ENCODE measurements at places on chromosomes 6 and 20.

GRCh38 chr6:87684895-87685654, 17.0 kb downstream of the AKIRIN2 start:
- DNase-seq, result no peak

DNA sequence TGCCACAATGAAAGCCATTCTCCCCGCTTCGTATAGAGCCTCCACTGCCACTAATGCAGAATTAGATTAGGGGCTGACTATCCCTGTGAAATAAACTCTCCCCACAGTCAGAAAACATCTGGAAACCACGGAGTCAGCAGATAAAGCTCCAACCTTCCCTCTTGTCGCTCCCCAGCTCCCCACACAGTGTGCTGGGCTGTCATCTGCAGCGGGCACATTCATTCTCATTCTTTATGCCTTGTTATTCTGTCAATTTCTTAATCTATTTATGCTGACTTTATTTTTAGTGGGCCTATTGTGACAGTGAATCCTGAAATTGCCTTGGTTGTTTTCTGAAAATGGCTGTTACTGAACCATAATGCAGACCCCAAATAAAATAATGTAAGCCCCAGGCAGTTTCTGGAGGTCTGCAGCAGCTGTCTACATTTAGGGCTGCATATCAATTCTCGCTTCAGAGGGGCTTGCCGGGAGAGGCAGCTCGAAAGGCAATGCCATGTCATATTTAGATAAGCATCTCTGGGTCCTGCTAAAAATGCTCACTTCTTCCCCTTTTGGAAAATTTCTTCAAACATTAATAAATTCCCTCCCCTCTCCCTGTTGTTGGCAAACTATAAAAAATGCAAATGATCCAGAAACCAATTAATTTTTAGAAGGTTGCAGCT, 71.6 kb downstream of the TMEM242 start:
- no peak for DNase-seq

DNA sequence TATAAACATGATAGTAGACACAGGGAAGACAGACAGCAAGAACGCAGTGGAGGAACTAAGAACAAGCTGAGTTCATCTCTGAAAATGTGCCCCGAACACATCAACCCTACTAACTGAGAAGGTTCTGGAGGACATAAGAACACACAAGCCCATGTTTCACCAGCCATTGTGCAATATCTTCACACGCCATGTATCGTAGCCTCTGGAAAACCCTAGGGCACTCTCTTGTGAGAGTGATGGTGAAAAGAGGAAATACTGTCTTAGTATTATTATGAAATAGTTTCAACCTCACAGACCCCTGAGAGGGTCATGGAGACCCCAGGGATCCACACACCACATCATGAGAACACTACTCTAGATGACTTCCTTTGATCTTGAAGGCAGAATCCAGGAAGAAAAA, 26.1 kb upstream of the FOXF2 start:
- DNase-seq, result no peak

DNA sequence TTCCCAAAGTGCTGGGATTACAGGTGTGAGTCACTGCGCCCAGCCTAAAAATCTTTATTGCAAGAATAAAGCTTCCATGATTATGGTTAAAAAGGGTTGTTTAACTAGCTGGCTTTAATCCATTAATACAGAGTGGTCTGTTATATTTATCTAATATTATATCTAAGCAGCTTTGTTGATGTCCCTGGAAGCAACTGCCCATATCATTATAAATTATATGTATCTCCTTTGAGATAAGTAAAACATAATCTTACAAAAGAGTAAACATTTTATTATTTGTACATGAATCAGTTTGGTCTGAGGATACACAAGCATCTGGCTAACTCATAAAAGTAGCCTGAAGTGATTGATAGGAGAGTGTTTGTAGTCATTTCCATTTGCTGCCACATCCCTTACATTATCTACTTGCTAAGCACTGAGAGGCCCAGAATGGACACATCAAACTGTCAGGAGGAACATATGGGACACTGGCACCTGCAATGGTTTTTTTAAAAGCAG, 46.9 kb downstream of the TRAF3IP2 start:
- DNase-seq, result no peak

- no peak for DNase-seq
Observed at GRCh38 chr6:163543321-163543720, 128.8 kb downstream of the QKI start.

GRCh38 chr6:27260836-27261375, 13.4 kb downstream of the PRSS16 start:
- DNase-seq, result no peak

- DNase-seq, result no peak
Observed at GRCh38 chr6:39102071-39102820, 12.7 kb downstream of the SAYSD1 start.

- no peak for DNase-seq
Observed at GRCh38 chr6:158751921-158752320, 67.2 kb downstream of the EZR start.

DNA sequence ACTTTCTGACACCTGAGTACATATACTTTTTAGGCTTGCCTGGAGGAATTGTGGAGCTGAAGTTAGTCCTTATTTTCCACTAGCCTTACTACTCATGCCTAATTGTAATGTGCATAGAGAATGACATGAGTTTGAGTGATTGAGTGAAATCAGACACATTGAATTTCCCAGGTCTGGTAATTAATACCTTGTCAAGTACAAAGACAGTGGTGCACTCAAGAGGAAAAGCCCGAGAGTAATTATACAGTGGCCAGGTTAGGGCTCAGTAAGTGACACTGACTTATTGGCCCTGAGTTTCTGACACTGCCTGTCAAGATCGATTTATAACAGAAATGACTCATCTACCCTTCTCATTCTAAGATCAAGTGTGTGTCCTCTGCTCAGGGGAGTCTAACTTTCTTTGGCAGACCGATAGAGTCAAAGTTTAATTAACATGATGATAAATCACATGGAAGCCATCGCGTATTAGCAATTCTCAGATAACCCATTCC, 288.3 kb downstream of the TPBG start:
- no peak for DNase-seq

DNA sequence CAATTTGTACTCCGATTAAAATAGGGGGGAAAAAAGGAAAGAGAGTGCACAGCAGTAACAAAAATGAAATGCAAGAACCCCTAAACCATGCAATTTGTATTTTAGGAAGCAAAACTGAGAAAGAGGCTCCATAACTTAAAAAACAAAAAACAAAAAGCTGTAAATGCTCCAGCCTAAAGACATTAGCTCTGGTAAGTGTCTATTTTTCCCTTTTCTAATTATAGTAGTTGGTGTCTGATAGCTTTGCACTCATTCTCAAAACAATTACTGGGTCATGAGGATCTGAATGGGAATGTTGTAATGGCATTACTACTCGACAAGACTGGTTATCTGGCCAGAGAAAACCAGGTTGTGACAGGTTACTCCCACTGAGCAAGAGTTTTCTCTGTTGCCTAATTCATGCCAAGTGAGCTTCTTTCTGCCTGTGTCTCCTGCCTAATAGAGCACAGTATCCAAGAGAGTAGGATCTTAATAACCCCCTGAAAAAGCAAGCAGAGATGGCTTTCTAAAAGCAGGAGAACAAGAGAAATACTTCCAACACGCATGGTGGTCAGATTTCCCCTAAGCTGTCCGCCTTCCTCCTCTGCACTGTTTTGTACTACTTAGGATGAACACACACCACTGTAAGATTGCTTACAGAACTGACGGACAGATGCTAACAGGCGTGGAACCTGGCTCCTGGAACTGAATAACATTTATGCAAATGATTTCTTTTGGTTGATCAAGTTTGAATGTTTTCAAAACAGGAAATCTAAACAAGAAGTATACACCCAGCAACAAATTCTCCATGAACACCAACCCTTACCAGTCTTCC, 86.4 kb downstream of the FKBP5 start:
- no peak for DNase-seq
